Occipital lobe (tissue), 3 donors: ENCODE measurements at places on chromosomes 3 and 15. TPM values are rescaled to one million over a fixed set of nuclear protein-coding genes. Genes with fewer than 3 reads are reported as not detected.

Gene ALAS1
- total RNA-seq = 36.2 TPM

Gene NAALADL2
- total RNA-seq = 10.6 TPM

Gene ACTC1
- total RNA-seq = 0.31 TPM

Gene TEX55
- not detected for total RNA-seq

Gene MELTF
- 1.7 TPM for total RNA-seq

Gene TIMP4
- total RNA-seq = 2.5 TPM

Gene DGKG
- 3.0 TPM for total RNA-seq

Gene PPP1R14D
- not detected for total RNA-seq

Gene GOLGA8Q
- total RNA-seq = 0.62 TPM

Gene MORC1
- 0.31 TPM for total RNA-seq

Gene CPNE9
- 0.31 TPM for total RNA-seq

Gene ALDH1A2
- total RNA-seq = 6.1 TPM

Gene PRR20G
- not detected for total RNA-seq

Gene CD86
- total RNA-seq = 1.7 TPM

Gene CHCHD6
- 28.2 TPM for total RNA-seq

Gene GOLGA8T
- 0.16 TPM for total RNA-seq

Gene RHCG
- total RNA-seq = 2.7 TPM

Gene EFCC1
- 0.94 TPM for total RNA-seq

Gene UROC1
- total RNA-seq = not detected

Gene GOLGA8K
- 0.62 TPM for total RNA-seq

Gene COLQ
- total RNA-seq = 3.0 TPM

Gene UNC13C
- total RNA-seq = 47.6 TPM

Gene CTXND1
- total RNA-seq = 0.31 TPM

Gene SLC6A20
- 2.7 TPM for total RNA-seq

Gene EFCAB12
- 0.16 TPM for total RNA-seq

Gene MYLK
- 15.1 TPM for total RNA-seq

Gene CCR2
- total RNA-seq = 0.31 TPM

Gene SOX2
- total RNA-seq = 78.0 TPM

Gene ITGA11
- total RNA-seq = 0.62 TPM

Gene BOC
- total RNA-seq = 11.2 TPM

Gene IGSF10
- total RNA-seq = 0.31 TPM

Gene UBA3
- 103 TPM for total RNA-seq

Gene ACOX2
- total RNA-seq = 0.78 TPM

Gene KCNMB3
- total RNA-seq = 3.1 TPM

Gene PSTPIP1
- total RNA-seq = 0.62 TPM

Gene KY
- 0.62 TPM for total RNA-seq

Gene GXYLT2
- 4.7 TPM for total RNA-seq

Gene C3orf70
- total RNA-seq = 26.8 TPM

Gene CERS3
- 1.1 TPM for total RNA-seq

Gene ST8SIA2
- 81.6 TPM for total RNA-seq

Gene GPR27
- total RNA-seq = 53.0 TPM

Gene PPARG
- 0.94 TPM for total RNA-seq

Gene MOBP
- total RNA-seq = 0.94 TPM

Gene TAGLN3
- total RNA-seq = 151 TPM

Gene DPPA2
- total RNA-seq = not detected

Gene ATP10A
- total RNA-seq = 0.78 TPM

Gene TTLL13
- 0.31 TPM for total RNA-seq

Gene MCTP2
- total RNA-seq = 0.62 TPM

Gene UBE3A
- 287 TPM for total RNA-seq

Gene CTXN2
- 0.16 TPM for total RNA-seq

Gene FEM1B
- total RNA-seq = 188 TPM

Gene PCSK6
- total RNA-seq = 15.4 TPM

Gene ANKRD34C
- total RNA-seq = not detected

Gene ARHGEF26
- total RNA-seq = 9.0 TPM

Gene SRGAP3
- 89.5 TPM for total RNA-seq

Gene MEX3B
- total RNA-seq = 96.4 TPM

Gene MAGEL2
- 1.7 TPM for total RNA-seq

Gene PDIA3
- total RNA-seq = 34.3 TPM

Gene GABRR3
- total RNA-seq = not detected
